ENCODE measurements at places on chromosomes 6 and 20. TPM values are rescaled to one million over a fixed set of nuclear protein-coding genes. Genes with fewer than 3 reads are reported as not detected.

DNA sequence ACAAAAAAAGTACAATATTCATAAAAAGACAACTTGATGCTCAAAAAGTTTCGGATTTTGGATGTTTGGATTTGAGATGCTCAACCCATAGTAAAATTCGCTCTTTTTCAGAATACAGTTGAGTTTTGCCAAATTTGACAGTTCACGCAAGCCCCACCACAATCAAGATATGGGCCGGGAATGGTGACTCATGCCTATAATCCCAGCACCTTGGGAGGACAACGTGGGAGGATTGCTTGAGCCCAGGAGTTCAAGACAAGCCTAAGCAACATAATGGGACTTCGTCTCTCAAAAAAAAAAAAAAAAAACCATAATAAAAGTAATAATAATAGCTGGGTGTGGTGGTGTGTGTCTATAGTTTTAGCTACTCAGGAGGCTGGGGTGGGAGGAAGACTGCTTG is 51.3 kb downstream of the PHF20 start:
- DNase-seq, result no peak

DNA sequence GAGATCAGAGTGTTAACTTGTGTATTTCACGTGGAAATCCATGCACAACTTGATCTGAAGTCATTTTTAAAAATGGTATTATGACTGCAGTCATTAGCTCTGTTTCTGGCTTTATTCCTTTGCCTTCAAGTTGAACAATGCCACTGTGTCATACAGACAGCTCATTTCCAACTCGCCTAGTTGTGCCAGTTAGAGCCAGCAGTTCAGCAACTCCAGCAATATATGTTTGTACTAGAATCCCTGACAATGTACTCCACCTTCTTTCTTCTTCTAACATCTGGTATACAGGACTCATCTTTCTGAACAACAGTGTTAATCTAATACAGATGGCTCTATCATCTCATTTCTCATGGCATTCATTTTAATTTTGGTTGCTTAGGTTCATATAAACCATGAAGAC is 418.3 kb upstream of the POU3F2 start:
- DNase-seq, result no peak

GRCh38 chr20:17504898-17505635 is 26.1 kb downstream of the BFSP1 start:
- DNase-seq, result peak; percentile 63

- DNase-seq, result no peak
These were observed 43.1 kb upstream of the HECA start for GRCh38 chr6:139091826-139092225.

MYT1 gene
- total RNA-seq, result not detected
